ENCODE measurements at places on chromosomes 4 and X.

GRCh38 chrX:65985922-65986588, 53.8 kb downstream of the VSIG4 start:
- peak; percentile 3 for DNase-seq

DNA sequence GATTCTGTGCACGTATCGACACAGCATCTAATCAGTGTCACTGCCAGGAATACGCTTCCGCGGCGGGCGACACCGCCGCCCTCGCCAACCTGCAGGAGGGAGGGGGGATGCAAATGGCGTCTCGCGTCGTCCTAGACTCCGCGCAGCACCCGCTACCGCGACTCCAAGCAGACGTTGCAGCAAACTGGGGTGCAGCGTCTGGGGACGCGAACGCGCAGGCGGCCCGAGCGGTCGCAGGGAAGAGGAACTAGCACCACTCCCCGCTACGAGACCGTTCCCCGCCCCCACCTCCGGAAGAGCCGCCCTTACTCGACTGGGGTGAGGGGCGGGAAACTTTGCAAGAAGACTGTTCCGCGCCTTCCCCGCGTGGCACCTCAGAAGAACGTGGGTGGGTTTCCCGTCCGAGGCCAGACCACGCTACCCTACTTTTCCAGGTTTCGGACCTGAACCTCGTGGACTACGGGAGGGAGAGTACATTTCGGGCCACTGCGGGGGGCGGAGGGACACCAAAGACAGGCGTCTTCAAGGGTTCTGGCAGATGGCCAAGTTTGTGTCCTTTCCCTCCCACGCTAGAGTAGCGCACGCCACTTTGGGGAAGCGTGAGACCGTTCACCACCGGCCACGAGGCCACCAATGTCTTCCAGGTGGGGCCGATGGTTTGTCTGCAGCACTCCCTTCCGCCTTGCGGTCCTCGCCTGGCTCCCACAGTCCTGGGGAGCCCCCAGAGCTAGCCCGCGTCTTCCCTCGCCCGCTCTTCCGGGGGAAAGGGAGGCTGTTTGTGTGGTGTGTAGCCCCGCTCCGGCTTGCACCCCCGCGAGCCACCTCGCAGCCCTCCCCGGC, 78.0 kb upstream of the BCOR start:
- no peak for DNase-seq

- no peak for DNase-seq
Observed at GRCh38 chr4:121938282-121939092, 13.4 kb downstream of the TRPC3 start.

DNA sequence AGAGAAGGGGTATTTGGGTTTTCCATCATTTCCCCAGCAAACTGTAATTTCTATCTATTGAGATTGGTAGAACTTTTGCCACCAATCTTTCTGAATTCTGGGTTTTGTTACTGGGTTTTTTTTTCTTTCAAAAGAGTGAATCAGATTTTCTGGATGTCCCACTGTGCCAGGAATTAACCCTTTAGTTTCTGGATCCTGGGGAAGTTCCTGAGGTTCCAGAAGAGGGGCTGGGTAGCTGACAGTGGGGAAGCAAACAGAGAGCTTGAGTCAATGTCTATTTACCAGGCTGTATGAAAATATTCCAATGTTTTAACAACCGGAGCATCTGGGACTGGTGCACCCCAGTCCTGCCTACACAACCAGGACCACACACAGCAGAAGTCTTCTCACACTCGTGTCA, 25.8 kb upstream of the SOD3 start:
- no peak for DNase-seq

- no peak for DNase-seq
Observed at GRCh38 chr4:180805101-180805500, 1438.1 kb upstream of the TENM3 start.

GRCh38 chr4:72471816-72472215, 97.2 kb downstream of the ADAMTS3 start:
- DNase-seq, result no peak

GRCh38 chr4:40548256-40548655, 81.4 kb downstream of the RBM47 start:
- DNase-seq, result no peak

DNA sequence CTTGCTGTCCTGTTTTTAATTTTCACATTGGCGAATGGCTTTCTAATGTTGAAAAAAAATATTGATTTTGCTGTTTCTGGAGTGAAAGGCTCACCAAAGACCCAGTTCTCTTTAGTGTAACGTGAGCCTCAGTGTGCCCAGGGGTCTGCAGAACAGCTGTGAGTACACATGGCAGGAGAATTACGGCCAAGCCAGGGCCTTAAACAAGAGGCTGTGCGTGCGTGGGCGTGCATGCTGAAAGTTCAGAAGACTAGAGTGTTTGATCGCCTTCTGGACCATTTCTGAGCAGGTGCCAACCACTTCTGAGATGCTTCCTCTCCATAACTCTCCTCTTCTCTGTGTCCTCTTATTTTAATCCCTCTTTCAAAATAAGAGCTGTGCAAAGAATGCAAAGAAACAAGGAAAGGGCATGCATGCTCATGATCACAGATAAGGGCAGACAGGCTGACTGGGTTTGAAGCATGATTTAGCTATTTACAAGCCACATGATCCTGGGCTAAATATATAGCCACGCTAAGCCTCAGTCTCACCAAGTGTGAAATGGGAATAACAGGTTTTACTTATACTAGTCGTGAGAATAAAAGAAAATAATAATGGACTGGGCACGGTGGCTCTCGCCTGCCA, 9.9 kb downstream of the PHEX start:
- no peak for DNase-seq

DNA sequence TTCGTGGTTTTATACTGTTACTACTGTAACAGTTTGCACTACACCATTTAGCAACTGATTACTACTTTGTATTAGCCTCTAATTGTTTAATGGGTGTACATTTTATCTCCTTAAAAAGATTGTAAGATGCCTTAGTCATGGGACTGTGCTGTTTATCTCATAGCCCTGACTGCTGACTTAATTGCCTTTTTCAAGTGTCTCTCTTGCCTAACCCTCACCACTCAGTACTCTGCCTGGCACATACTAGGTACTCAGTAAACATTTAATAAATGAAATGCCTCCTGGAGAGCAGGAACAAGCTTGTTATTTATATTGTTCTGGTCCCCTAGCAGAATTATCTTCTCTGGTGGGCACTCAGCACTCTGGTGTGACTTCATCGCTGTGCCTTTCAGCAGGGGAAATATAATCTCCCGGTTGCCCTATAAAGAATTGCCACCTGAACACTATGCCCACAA, 1.7 kb upstream of the STIM2 start:
- DNase-seq, result no peak

DNA sequence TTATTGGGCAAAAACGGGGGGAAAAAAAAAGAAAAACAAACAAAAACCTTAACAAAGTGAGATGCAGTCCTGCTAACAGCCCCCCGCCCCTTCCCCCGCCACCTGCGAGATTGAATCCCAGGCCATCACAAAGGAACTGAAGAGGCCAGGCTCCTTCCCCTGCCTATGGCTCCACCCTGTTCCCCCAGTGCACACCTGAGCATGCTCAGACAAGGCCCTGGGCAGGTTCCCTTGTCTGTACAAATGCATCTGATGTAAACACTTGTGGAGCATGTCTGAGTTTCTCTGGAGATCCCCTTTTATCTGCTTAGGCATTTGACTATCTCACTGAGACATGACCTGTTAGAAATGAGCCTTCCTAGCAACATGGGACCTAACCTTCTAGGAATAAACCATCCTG, 983.7 kb upstream of the PABPC4L start:
- DNase-seq, result no peak

DNA sequence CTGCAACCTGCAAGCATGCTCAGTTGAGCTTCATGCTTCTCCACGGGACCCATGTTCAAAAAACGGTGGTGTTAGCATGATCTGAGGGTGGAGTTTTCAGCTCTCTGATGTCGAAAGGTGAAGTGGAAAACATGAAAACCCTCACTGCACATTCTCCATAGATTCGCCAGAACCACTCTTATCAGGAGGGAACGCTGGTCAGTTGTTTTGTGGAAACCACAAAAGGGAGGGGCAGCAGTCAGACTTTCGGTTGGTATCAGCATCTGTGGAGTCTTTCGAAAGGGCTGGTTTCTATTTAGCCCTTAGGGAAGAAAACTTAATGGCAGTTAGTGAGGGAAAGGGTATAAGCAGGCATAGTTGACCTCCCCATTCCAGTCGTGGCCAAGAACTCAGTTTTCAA, 12.6 kb downstream of the PPA2 start:
- DNase-seq, result no peak

GRCh38 chr4:135357091-135357490, 1155.5 kb upstream of the PABPC4L start:
- no peak for DNase-seq

DNA sequence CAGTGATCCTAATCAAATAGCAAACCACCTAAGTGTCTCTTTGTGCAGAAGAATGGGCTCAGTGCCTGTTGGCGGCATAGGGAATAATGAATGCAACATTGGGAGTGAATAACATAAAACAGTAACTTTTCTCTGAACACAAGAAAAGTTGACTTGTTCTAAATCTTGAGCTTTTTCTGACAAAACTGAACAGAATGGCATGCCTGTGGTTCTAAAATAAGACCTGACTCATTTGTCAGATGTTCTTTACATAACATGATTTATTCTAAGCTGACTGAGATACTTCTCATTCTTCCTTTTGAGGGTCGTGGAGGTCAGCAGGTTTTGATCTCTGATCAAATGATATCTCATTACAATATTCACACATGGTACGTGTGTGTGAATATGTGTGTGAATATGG, 165.4 kb upstream of the WDR1 start:
- DNase-seq, result no peak

GRCh38 chr4:80266253-80266901, at the start of gene FGF5:
FGF5 (plus strand) TSS chr4:80266664; CDS start chr4:80266825, 161 bp downstream.
- peak; percentile 64 for DNase-seq

DNA sequence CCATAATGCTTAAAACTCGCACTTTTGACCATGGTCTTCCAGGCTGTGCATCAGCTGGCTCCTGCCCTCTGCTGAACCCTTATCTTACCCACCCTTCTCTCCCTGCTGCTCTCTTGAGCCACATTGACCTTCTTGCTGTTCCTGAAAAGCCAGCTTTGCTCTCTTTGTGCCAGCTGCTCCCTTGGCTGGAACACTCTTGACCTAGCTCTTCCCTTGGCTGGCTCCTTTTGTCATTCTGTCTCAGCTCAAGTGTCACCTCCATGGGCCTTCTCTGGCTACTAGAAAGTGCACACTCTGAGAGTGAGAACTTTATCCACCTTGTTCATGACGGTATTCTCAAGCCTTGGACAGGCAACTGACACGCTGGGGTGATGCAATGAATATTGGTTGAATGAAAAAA, 112.1 kb downstream of the MGST2 start:
- DNase-seq, result no peak

DNA sequence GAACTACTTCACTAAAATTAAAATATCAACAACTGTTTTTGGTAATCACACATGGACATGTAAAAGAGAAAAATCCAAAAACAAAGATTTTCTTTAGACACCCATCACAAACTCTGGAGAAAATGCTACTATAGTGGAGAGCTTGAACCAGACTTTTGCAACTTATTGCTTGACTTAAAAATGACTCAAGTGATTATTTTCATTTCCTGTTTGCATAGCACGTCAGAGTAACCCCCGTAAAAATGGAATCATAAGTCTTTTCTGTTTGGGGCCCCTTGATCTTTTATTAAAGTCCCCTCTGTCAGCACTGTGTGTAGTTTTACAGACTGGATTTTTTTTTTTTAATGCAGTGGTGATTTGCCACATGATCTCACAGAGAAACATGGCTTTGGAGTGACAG, 79.5 kb downstream of the PRKG2 start:
- no peak for DNase-seq

DNA sequence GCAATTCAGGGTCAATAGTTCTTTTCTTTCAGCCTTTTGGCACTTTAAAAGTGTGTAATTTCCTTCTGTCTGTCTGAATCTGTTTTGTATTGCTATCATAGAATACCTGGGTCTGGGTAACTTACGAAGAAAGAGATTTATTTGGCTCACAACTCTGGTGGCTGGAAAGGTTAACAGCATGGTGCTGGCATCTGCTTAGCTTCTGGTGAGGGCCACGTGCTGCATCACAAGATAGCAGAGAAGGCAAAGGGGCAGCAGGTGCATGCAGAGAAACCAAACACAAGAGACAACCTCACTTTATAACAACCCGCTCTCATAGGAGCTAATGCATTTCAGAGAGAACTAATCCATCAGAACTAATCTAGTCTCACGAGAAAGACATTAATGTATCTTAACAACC, 18.8 kb downstream of the RGN start:
- no peak for DNase-seq

GRCh38 chrX:78104447-78105176, 564 bp downstream of the PGK1 start:
- no peak for DNase-seq

DNA sequence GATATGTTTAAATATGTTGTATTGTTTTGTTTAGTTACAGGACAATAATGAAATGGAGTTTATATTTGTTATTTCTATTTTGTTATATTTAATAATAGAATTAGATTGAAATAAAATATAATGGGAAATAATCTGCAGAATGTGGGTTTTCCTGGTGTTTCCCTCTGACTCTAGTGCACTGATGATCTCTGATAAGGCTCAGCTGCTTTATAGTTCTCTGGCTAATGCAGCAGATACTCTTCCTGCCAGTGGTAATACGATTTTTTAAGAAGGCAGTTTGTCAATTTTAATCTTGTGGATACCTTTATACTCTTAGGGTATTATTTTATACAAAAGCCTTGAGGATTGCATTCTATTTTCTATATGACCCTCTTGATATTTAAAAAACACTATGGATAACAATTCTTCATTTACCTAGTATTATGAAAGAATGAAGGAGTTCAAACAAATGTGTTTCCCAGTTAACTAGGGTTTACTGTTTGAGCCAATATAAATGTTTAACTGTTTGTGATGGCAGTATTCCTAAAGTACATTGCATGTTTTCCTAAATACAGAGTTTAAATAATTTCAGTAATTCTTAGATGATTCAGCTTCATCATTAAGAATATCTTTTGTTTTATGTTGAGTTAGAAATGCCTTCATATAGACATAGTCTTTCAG, 26.9 kb downstream of the NUDT6 start:
- no peak for DNase-seq

DNA sequence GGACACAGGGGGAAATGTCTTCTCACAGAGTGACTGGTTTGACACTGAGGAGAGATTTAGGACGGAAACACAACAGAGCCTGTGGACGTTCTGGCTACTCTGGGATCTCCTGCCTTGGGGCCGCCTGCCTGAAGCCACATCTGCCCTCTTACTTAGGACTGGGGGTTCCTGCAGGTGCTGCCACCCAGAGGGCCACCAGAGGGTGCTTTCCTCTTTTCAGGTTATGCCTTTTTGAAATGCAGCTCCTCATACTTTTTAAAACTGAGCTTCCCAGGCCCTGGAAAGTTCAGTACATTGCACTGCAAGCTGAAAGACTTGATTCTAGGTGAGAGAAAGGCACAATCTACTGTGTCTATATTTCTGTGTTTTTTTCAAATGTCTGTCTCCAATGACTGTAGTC, 92.2 kb upstream of the PGRMC2 start:
- DNase-seq, result no peak
